ENCODE measurements at places on chromosomes 4 and X.

- DNase-seq, result peak; percentile 39
Measured at GRCh38 chr4:184473499-184474262, 669 bp downstream of the IRF2 start.

- no peak for DNase-seq
Measured at GRCh38 chr4:112156112-112156511, 10.9 kb downstream of the FAM241A start.

- no peak for DNase-seq
Measured at GRCh38 chr4:10153161-10153560, 36.6 kb upstream of the WDR1 start.

DNA sequence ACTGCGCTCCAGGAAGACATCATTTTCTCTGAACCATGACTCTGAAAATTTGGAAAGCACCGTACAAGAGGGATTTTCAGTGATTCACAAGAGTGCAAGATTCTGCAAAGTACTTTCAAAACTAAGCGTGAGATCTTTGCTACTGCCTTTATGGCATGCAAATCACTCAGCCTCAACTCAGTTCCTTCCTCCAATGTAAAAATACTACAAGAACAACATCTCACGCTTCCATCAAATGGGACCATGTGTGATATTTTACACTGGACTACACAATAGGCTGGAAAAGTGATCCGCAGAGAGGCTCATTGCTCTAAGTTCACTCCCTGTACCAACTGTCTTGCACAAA lies 674 bp upstream of the IL15 start:
- peak; percentile 21 for DNase-seq

Measured in GM12891 (cell line).